A549 treated with Hydrocortisone at 1 μM for 4 hours (cell line): ENCODE measurements at places on chromosomes 1 and 21. TPM values are rescaled to one million over a fixed set of nuclear protein-coding genes. Genes with fewer than 3 reads are reported as not detected.

The MAP1LC3C gene
- 0.17 to 0.28 TPM (median 0.18 TPM) in 4 of 5 replicates, not detected in the other for total RNA-seq

The MSH4 gene
- total RNA-seq, result 0.03 to 0.05 TPM in 2 of 5 replicates, not detected in the others

The WDR64 gene
- 0.08 TPM in 1 of 5 replicates, not detected in the others for total RNA-seq

The ERICH3 gene
- total RNA-seq, result not detected in 5 replicates

The RBP7 gene
- 5.2 to 6.9 TPM (median 5.6 TPM) in 5 replicates for total RNA-seq

The NMNAT1 gene
- 2.2 to 2.9 TPM (median 2.8 TPM) in 5 replicates for total RNA-seq

The OR2T5 gene
- not detected in 5 replicates for total RNA-seq

The PCSK9 gene
- 2.2 to 3.5 TPM (median 2.8 TPM) in 5 replicates for total RNA-seq

The PAQR6 gene
- 2.7 to 4.3 TPM (median 3.3 TPM) in 5 replicates for total RNA-seq

The ABCA4 gene
- total RNA-seq, result 0.10 to 0.35 TPM (median 0.14 TPM) in 5 replicates
